ENCODE measurements at places on chromosomes 16 and 17.

GRCh38 chr16:25006504-25007056 lies 8.6 kb downstream of the ARHGAP17 start:
- peak; percentile 43 for DNase-seq

GRCh38 chr17:33901085-33901484 lies 354.0 kb upstream of the CCL2 start:
- DNase-seq, result no peak

GRCh38 chr16:20707461-20707860 lies 10.0 kb upstream of the ACSM1 start:
- DNase-seq, result peak; percentile 39

DNA sequence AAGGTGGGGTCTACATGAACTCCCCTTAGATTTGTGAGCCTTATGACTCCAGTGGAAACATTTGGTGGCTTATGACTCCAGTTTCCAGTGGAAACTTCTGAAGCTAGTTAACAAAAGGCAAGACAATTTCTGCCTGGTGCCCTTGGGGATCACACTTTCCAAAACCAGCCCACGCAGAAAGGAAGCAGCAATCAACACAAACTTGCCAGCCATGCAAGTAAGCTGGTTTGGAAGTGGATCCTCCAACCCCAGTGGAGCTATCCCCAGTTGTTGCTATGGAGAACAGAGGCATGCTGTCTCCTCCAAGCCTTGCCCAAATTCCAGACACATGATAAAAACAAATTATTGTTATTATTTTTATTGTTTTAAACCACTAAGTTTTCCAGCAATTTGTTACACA lies 130.9 kb downstream of the CDH11 start:
- no peak for DNase-seq

DNA sequence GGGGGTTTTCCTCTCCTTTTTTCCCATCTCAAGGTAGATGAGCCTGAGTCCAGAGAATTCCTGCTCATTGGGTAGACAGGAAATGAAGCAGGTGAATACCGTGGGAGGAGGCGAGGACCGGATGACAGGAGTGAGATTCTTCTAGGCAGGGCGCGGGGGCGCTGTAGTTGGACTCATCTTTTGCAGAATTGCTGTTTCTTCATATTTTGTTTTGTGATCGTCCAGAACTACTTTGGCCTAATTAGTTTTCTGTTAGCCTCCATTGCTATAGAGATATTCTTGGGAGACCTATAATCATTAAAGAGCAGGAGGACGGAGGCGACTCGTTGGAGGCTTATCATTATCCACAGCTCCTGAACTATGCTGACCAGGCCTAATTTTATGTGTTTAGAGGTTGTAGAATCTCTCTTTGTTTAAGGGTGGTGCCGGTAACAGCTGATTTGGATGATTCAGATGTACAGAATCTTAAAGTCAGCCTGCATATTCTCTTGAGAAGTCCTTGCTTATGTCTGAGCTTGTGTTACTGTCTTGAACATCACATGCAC lies 650 bp downstream of the ATP6V0A1 start:
- peak; percentile 71 for DNase-seq

- DNase-seq, result no peak
Measured at GRCh38 chr16:48011878-48012658, 143.7 kb downstream of the ABCC12 start.

DNA sequence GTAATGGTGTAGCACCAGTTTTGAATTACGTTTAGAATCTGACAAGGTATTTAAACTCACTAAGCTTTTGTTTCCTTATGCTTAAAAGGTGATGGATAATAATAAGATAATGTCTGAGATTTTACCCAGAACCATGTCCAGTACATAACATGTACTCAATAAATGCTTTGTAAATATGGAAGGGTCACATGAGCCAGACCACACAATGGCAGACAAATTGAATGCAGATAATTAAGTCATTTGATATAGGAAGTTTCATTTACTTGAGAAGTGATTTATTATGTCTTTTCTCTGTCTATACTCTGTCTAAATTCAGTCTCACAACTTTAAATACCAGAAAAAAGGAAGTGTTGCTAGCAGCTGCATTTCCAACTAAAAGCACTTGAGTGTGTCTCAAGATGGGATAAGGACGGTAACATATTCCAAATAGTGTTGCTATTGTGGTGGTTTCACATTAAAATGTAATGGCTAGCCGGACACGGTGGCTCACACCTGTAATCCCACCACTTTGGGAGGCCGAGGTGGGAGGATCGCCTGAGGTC lies 52.5 kb upstream of the DHX40 start:
- DNase-seq, result no peak

DNA sequence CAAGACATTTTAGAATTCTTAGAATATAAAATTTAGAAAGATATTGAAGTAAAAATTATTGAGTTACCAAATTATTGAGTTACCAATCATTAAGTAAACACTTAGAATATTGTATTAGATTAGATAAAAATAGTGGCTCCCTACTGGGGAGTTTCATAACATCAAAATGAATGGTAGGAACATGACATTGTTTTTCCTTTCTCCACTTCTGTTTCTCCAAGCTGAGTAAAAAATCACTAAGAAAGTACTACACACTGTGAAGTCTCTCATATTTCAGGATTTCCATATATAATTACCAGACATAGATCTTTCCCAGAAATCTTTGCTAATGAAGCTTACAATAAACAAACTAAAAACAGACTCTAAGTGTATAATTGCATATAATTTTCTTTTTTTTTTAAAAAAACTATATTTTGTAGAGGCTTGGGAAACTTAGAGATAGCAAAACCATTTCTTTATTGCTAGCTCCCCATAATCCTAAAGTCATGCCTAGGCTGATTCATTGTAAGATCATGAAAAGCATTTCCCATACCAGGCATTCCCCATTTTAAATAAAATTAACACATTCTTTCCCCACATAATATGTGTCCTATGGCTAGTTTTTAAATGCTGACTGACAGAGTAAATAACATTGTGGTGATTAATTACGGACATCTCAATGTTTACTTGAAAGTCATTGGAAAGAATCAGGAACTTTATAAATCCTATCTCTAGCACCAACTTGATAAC lies 1408.7 kb upstream of the GOT2 start:
- no peak for DNase-seq

- no peak for DNase-seq
Measured at GRCh38 chr16:83717308-83717707, 90.5 kb upstream of the HSBP1 start.

DNA sequence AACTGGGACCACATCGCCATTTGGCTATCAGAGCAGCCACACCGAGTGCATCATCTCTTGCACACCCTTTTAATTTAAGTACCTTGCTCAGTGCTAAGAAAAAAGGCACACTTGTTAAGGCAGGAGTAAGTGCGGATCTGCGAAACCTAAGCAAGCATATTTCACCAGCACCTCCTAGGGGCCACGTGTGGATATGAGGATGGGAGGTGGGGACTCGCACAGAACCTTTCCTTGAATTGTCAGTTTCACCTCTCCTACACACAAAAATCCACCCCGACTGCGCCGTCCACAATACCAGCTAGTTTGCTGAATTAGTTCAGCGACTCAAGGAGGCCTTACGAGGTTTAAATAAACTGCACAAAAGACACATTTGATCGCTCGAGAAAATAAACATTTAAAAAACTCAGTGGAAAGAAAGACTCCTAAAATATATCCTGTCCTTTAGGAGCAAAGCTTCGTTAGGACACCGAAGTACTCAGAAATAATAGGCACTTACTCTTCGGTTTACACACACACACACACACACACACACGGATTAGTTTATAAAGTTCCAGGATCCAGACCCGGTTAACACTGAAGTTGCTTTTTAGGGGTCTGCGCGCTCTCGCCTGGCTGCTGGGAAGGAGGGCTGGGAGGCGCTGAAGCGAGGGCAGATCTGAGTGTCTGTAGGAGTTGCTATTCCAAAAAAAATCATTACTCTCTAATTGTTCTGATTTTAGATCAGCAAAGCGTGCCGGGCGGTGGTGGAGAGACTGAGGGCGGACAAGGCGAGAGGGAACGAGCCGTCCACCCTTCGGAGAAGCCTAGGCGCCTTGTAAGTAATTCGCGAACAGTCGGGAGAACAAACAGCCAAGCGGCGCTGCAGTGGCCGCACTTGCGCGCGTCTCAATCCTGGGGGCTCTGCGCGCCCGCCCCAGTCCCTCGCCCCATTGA lies 1.0 kb upstream of the KCNJ2 start:
- DNase-seq, result peak; percentile 56

GRCh38 chr16:56351481-56351880 lies 73.9 kb downstream of the AMFR start:
- DNase-seq, result no peak

GRCh38 chr16:6374821-6375220 lies 957.8 kb upstream of the RBFOX1 start:
- DNase-seq, result no peak

- no peak for DNase-seq
Measured at GRCh38 chr17:80645706-80646325, 101.2 kb downstream of the RPTOR start.

DNA sequence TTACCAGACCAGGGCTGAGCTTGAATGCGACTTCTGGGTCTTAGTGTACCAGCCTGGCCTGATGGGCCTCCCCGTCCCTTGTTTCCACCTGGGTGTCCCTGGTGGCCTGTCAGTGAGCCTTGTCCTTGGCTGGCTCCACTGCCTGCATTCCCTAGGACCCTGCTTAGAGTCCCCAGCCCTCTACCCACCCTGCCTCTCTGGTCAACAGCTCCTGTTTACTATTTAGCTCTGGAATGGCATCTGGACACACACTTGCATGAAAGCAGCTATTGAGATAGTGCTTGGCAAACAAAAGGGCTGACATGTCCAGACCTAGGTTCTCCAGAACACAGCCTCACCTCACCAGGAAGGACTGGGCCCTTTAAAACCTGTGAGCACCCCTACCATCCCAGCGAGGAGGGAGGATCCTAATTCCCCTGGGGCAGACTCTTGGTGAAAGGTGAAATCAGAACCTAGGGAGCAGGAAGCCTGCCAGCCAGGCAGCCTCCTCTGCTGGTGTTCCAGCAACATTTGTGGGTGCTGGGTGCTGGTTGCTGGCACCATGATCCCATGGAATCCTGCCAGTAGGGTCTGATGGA lies 38.8 kb downstream of the RAI1 start:
- no peak for DNase-seq

GRCh38 chr17:76569607-76570279 lies 15.9 kb downstream of the ST6GALNAC2 start:
- DNase-seq, result no peak

DNA sequence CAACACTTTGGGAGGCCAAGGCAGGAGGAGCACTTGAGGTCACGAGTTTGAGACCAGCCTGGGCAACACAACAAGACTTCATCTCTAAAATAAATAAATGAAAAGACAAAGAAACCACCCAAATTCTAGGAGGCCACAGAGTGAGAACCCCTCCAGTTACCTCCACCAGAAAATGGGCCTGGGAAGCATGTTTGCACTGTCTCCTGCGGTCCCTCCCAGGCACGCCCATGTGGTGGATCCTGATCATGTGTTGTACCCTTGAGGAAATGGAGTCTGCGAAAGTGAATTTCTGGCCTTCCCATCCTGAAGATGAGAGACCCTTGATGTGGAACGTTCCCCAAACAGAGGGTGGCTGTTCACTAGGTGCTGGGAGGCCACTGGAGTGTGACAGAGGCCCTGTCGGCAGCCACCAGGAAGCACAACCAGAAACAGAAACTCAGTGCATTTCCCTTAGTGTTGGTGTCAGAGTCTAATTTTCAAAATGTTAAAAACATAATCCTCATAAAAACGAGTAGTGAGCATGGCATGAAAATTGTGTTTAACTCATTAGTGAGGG lies 19.2 kb upstream of the USP22 start:
- DNase-seq, result no peak

DNA sequence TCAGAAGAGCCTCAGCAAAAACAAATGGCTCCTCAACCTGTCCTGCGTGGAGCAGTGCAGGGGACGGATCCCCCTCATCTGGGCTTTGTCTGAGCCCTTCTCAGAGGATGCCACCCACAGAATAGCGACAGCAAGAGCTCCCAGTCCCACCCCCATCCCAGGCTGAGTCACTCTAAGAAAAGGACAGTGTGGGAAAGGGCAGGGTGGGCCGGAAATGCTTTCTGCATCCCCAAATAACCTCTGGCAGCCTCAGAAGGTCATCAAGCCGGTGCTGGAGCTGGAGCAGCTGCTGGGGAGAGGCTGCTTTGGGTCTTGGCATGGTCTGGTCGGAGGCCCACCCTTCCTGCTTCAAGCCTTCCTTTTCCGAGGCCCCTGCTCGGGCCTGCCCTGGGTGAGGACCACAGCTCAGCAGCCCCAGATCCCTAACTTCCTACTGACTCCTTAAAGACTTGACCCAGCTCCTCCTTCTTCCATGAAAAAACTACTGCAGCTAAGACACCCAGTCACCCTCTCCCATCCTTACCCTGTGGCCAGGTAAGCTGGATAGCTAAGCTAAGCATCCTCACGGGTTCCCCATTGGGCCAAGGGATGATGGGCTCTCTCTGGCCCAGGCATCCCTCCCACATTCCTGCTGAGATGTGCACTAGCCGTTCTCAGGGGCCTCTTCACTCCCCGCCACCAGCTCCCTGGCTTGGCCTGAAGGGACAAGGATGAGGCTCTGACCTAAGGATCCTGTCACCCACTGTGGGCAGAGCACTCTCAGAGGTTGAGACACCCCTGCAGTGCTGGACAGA lies 8.7 kb downstream of the SLC12A4 start:
- no peak for DNase-seq

GRCh38 chr17:82343560-82343959 lies 10.0 kb upstream of the SECTM1 start:
- DNase-seq, result no peak

GRCh38 chr16:15618392-15618791 lies 24.6 kb downstream of the MARF1 start:
- DNase-seq, result no peak

DNA sequence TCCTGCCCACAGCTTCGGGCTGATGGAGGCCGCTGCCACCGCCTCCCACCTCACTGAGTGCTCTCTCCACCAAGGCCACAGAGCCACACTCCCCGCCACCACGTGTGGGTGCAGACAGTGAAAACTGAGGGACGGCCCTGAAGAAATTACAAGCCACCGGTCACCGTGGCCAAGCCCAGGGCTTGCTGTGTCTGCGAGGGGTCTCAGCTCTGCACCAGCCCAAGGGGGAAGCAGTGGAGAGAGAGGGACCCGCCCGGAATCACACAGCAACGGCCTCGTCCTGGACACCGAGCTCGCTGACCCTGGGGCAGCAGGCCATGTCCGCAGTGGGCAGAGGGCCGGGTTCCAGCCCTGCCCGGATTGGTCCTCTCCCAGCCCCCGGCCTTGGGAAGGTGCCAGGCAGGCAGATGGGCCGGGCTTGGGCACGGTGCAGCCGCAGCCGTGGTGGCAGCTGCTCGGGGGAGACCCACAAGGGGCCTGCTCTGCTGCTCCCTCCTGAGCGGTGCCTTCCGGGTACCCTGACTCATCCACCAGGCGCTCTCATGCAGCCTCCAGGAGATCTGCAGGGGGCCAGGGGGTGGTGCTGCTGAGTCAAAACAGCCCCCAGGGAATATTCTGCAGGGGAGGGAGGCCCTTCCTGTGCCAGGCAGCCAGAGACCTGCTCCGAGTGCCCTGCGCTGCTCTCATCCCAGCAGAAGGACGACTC lies 52.0 kb downstream of the CBFA2T3 start:
- DNase-seq, result no peak

- DNase-seq, result no peak
Measured at GRCh38 chr17:9268546-9268945, 247.2 kb downstream of the NTN1 start.

GRCh38 chr17:7466318-7466638 lies 13.2 kb downstream of the ZBTB4 start:
- no peak for DNase-seq

GRCh38 chr17:74374858-74375257 lies 7.6 kb downstream of the GPR142 start:
- DNase-seq, result no peak

GRCh38 chr16:22366889-22367288 lies 7.5 kb downstream of the CDR2 start:
- DNase-seq, result no peak

Data from lung (tissue), 17 donors.